ENCODE measurements at places on chromosomes 16 and 17.
A peak's percentile ranks its signal among the peaks of the same experiment; 100 is the strongest.

DNA sequence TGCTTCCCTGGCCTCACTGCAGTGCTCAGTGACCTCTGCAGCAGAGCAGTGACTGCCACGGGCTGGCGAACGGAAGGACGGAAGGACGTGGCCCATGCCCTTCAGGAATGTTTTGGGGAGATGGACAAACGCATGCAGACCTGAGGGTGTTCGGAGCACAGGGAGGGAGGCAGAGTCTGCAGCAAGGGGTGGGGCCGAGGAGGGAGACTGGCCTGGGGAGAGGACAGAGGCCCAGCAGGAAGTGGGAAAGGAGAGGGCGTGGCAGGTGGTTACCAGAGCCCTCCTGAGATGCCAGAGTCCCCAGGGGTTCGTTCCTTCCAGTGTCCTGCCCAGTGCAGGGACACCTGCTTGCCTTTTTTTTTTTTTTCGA, 21.9 kb downstream of the ADORA2B start:
- no peak for DNase-seq

DNA sequence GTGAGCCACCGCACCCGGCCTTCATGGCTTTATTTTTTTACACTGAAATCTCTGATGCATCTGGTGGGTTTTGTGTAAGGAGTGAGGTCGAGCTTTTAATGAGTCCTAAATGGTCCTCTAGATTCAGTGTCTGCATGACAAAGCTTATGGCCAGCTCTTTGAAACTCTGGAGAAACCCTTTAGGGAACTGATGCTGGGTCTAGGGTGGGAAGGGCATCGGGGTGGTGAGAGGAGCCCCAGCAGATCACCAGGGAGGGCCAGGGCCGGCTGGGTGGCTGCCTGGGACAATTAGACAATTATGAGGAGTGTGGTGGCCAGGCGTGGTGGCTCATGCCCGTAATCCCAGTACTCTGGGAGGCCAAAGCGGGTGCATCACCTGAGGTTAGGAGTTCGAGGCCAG, 93.9 kb downstream of the SEC14L1 start:
- DNase-seq: no peak

DNA sequence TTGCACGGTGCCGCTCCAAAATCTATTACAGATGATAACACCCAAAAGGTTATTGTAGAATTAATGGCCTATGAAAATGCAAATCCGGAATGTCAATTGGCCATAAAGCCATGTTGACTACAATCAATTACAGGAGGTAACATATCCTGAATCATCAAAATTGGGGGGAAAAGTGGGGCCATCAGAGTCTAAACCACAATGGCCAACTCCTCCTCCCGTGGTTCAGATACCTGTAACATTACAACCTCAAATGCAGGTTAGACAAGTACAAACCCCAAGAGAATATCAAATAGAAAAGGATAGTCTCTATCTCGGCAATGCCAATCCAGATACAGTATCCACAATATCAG, 14.9 kb downstream of the FLYWCH1 start:
- no peak for DNase-seq

DNA sequence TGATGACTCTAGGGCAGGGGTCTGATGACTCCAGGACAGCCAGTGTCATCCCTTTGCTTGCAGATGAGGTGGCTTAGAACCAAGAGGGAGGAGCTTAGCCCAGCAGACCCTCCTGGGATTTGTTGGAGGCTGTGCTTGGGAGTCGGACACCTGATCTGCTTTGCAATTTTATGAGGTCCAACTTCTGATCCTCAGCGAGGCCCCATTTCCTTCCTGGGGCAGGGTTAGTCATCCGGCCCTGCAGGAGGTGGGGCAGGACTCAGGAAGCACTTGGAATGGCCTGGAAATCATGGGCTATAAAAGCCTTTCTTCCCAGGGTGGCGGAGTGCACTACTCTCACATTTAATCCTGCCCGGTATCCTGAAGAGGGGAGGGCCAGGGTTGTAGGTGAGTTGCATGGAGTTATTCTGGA, 168.5 kb downstream of the MSI2 start:
- no peak for DNase-seq

DNA sequence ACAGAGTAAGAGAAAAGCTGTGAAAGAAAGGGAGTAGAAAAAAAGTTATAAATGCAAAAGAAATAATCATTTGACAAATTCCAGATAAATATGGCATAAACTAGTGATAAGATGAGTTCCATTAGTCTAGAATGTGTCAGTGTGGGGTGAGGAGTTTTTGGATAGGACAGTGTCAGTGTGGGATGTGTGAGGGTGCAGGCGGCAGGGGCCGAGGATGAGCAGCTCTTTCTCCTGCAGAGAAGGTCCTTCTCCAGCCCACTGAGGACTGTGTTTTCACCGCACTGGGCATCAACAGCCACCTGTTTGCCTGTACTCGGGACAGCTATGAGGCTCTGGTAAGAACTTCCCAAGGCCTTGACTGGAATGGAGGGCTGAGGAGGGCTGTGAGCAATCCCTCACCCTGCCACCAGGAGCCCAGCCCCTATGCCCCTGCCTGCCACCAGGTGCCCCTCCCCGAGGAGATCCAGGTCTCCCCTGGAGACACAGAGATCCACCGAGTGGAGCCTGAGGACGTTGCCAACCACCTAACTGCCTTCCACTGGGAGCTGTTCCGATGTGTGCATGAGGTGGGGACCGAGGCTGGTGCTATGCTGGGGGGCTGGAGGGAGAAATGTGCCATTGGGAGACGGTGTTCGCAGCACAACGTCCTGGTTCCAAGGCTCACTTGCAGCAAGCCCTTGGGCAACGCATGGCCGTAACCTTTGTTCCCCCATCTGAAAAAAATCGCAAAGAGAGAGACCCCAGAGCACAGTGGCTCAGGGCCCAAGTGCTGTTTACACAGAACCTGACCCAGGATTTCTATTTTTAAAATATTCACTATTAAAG, 13.1 kb downstream of the RAPGEFL1 start:
- DNase-seq: peak; percentile 56

DNA sequence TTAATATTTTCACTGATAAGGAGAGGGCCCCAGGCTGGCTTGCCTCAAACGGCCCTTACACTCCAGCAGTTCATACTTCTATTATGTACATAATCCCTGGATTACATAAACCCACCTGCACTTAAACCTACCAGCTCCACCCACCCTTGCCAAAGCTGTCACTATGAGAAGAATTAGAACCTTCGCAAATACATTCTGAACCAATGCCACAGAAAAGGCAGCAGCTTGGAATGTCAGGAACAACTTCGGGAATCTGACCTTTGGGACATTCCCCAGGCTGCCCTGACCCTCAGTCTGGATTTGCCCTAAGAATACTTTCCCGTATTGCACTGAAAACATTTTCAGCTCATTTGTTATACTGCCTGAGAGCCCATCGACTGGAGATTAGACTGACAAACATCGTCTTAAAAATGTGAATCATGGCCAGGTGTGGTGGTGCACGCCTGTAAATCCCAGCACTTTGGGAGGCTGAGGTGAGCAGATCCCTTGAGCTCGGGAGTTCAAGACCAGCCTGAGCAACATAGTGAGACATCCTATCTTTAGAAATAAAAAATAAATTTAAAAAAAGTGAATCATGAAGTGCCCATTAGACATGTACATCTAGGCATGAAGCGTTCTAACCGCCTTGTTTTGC, 21.0 kb upstream of the SEC14L1 start:
- no peak for DNase-seq
